PC-9 (cell line): ENCODE measurements at places on chromosomes 2 and 18. TPM values are rescaled to one million over a fixed set of nuclear protein-coding genes. Genes with fewer than 3 reads are reported as not detected.

PDE11A gene
- total RNA-seq: 1.1 and 1.4 TPM in 2 replicates

GRCh38 chr18:61368001-61368400 lies 34.8 kb downstream of the CDH20 start:
- DNase-seq: no peak
- no peaks in the 10 kb centered on the region for H3K4me1 ChIP-seq
- H3K27me3 ChIP-seq: no peaks in the 10 kb centered on the region
- no peak overlapping the region for H3K27ac ChIP-seq
- H3K36me3 ChIP-seq: no peaks in the 10 kb centered on the region

DNA sequence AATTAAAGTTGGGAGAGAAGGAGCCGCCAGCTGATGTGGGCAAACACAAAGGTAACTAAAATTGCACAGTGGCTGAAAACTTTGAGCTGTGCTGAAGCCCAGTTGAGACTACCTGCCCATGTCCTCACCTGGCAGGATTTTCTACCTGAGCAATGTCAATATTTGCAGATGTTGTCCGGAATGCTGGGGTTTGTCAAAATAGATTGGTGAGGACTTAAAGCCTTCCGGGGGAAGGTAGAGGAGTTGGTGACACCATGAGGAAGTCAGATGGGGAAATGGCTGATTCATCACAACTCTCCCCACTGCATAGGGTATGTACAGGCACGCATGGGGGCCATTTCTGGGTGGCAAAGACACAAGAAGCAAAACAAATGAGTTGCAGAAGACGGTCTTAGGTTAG lies 114.9 kb downstream of the ALK start:
- no peaks in the 10 kb centered on the region for H3K4me1 ChIP-seq
- H3K27me3 ChIP-seq: peaks cover 36% of the 10 kb centered on the region; the same call in 1 of the 2 replicates
- H3K27ac ChIP-seq: no peak overlapping the region
- DNase-seq: no peak

DNA sequence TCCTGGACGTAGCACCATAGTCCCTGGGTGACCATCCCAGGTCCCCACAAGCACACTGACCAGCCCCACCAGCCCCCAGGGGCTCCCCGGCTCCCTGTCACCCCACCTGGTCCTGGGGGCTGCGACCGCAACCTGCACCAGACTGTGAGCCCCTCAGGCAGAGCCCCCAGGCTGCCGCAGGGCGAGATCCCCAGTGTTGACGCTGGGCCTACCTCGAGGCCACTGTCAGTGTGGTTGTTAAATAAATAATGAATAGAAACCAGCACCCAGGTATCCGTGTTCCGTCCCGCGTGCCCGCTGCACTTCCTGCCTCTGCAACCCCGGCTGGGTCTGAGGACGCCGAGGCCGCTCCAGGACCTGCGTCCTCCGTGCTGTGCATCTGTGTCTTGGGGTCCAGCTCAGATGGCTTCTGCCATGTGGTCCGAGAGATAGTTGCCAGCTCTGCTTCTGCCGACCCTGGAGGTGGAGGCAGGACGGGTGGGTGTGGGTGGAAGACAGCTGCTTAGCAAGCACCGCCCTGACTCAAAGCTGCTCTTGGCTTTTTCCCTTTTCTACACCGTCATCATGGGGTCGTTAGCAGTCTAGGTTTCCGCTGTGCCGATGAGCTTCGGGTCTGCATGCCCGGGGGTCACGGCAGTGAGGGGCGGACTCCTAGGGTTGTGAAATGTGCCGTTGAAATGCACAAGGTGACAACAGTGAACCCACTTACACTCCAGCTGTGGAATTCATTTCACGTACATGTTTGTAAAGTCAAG lies 74.2 kb downstream of the NFATC1 start:
- no peak overlapping the region for H3K4me3 ChIP-seq
- no peak for DNase-seq
- peaks cover 9% of the 10 kb centered on the region; the same call in 1 of the 2 replicates for H3K27me3 ChIP-seq
- H3K4me1 ChIP-seq: no peaks in the 10 kb centered on the region

GRHL1 gene
- 8.6 and 10.6 TPM in 2 replicates for total RNA-seq

DNA sequence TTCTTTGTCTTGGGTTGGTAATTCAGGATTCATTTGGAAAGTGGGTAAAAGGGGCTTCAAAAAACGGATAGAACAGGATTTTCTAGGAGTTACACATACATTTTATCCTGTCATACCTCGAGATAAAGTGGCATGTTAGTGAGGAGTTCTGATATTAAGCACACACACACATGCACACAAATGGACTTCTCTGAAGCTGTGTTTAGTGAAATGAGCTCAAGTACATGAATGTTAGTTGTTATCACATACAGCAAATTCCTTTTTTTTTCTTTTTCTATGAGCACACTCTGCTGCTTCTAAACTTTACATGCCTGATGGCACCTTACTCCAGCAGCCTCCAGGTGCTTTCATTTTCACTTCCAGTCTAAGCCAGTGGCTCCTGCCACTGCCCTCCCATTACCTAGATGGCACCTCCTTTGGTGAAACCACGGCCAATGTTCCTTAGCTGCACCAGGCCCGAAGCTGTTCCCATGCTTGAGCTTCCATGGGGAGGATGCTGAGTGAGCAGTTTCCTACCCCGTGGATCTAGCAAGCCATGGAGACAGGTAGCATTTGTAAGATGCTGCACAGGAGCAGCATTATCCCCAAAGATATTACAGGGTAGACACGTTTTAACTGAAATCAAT lies 49.7 kb downstream of the STAT1 start:
- DNase-seq: no peak
- H3K27ac ChIP-seq: no peak overlapping the region
- 0 out of 2 replicates have a peak, but pooled peaks cover 3% of the 10 kb centered on the region for H3K36me3 ChIP-seq

DNA sequence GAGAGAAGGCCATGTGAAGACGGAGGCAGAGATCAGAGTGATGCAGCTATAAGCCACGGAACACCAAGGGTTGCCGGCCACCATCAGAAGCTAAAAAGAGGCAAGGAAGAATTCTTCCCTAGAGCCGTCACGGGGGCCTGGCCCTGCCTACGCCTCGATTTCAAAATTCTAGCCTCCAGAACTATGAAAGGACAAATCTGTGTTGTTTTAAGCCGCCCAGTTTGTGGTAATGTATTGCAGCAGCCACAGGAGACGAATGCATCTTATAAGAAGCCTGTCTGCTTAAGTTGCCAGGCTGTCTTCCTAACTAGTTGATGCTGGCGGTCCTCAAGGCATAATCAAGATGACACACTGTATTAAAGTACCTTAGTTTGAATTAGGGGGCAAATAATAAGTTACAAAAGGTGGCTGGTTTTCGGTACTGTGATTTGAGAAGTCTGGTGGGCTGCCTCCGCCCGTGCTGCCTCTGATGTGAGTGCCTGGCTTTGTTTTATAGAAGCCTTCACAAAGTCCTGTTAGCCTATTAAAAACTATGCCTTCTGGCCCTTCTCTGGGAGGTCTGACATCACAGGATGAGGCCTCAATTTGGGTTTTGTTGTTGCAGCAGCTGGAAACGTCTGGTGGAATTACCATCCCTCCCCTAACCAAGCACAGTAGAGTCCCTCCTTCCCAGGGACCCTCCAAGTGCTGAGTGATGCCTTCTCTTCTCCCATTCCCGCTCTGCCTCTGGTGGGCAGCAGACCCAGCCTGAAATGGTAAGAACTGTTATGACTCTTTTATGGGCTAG lies 53.6 kb downstream of the SRD5A2 start:
- DNase-seq: no peak
- H3K36me3 ChIP-seq: no peaks in the 10 kb centered on the region
- H3K27ac ChIP-seq: no peak overlapping the region
- H3K4me1 ChIP-seq: no peaks in the 10 kb centered on the region
- H3K27me3 ChIP-seq: no peaks in the 10 kb centered on the region

DNA sequence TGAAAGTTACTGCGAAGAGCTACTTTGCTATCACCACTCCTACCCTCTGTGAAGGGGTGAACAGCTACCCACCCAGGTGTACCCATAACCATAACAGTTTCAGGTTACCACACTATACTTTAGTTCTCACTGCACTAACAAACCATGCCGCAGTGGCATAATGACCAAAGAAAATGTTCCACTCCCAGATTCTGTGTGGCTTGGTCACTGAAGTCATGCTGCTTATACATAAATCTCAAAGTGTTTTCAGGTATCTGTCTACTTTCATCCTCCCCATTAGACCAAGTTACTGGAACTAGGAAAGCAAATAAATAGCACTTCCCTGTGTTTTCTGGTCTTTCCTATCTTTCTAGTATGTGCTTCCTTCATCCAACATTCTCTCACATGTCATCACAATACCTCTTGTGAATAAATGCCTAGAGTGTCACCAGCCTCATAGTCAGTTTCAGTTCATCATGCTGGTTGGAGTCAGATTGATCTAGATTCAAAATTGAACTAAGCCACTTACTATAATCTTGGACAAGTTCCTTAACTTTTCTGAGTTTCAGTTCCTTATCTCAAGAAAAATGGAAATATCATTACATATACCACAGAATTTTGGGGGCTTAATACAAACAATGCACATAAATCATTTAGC lies 293.6 kb downstream of the FSIP2 start:
- DNase-seq: no peak

GRCh38 chr18:69708844-69709243 lies 238.8 kb downstream of the CD226 start:
- H3K27me3 ChIP-seq: no peaks in the 10 kb centered on the region
- DNase-seq: no peak
- H3K4me3 ChIP-seq: no peak overlapping the region
- no peaks in the 10 kb centered on the region for H3K36me3 ChIP-seq

DNA sequence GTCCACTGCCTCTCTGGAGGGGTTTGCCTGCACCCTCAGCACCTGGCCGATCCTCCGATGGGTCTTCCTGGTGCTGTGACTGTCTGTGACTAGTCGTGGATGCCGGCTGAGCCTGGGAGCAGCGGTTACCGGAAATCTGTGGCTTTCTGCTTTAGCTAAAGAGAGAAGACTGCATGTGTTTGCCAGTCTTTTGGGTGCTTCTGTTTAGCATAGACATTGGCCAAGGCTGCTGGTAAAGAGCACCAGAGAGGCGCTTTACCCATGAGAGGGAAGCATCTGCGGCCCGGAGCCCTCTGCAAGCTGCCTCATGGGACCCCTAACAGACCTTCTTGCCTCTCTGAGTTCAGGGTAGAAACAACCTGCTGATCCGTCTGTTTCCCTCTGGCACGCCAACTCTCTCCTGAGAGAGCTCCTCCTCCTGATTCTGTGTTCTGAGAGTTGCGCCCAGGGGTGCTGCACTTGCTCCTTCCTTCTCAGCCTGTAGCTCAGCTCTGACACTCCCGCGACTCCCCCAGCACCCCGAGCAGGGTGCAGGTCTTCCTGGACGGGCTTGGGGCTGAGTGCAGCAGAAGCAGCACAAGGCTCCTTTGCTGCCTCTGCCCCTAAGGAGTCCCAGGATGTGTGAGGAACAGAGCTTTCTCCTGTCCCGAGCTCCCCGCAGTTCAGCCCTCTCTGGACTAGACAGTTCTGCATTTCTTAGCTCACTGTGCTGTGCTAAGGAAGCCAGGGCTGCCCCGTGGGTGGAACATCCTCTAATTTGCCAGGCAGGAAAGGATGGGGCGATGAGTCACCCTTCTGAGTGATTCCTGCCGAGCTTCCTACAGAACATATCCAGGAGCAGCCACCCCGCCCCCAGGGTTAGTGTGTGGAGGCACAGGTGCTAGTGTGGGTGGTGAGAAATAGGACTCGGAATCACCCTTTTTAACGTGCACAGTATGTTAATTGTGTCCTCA lies 203.2 kb downstream of the SH3RF3 start:
- H3K27ac ChIP-seq: peak overlapping the region; percentile 46
- H3K27me3 ChIP-seq: no peaks in the 10 kb centered on the region
- DNase-seq: peak; percentile 79
- peaks cover 36% of the 10 kb centered on the region for H3K4me1 ChIP-seq
- peak overlapping the region; percentile 51 for H3K4me3 ChIP-seq
- H3K36me3 ChIP-seq: no peaks in the 10 kb centered on the region

OSR1 gene
- 6.4 and 6.9 TPM in 2 replicates for total RNA-seq

DNA sequence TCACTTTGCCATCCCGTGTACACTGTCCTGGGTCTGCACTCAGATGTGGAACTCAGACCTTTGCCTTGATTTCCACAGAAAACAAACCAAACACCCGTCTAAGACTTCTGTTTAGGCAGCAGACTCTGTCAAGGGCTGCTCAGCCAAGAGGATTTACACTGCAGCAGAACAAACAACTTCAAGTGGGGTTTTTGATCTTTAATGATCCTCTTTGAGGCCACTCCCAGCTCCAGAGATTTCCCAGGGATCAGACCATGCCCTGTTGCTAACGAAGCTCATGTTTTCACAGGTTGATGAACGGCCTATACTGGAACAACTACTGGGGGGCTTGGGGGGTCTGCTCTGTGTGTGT lies 52.5 kb upstream of the LGALSL start:
- H3K27me3 ChIP-seq: no peaks in the 10 kb centered on the region
- no peaks in the 10 kb centered on the region for H3K36me3 ChIP-seq
- DNase-seq: peak; percentile 80
- H3K4me1 ChIP-seq: peaks cover 56% of the 10 kb centered on the region

CDK15 gene
- not detected in 2 replicates for total RNA-seq

GRCh38 chr2:67561457-67561965 lies 164.4 kb downstream of the ETAA1 start:
- H3K27me3 ChIP-seq: no peaks in the 10 kb centered on the region
- no peak overlapping the region for H3K27ac ChIP-seq
- no peaks in the 10 kb centered on the region for H3K36me3 ChIP-seq
- no peak for DNase-seq

DNA sequence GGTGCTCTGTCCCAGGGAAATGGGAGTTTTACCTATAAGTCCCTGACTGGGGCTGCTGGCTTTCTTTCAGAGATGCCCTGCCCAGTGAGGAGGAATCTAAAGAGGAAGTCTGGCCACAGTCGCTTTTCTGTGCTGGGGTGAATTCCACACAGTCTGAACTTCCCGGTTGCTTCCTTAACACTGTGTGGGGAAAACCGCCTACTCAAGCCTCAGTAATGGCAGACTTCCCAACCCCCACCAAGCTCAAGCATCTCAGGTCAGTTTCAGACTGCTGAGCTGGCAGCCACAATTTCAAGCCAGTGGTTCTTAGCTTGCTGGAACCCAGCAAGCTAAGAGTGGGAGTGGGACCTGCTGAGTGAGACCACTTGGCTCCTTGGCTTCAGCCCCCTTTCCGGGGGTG lies 54.9 kb downstream of the NUP35 start:
- H3K4me1 ChIP-seq: no peaks in the 10 kb centered on the region
- no peaks in the 10 kb centered on the region for H3K27me3 ChIP-seq
- DNase-seq: no peak
- H3K36me3 ChIP-seq: peaks cover 21% of the 10 kb centered on the region
- no peak overlapping the region for H3K4me3 ChIP-seq

DNA sequence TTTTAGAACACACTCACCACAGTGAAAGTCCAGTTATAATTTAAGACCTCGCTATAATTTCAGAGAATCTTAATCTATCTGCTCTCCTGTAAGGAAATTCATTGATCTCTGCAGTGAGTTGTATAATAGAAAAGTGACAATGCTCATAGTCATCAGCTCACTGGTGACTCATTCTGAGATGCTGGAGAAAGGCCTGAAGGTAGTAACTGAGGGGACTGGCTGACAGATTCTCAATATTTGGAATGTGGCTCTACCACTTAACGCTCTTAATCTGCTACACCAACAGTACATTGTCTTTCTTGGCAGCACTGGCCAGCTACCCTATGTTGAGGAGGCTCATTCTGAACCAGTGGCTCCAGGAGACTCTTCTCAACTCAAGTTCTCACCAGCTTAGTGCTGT lies 246.1 kb downstream of the RPRM start:
- H3K27me3 ChIP-seq: no peaks in the 10 kb centered on the region
- H3K36me3 ChIP-seq: no peaks in the 10 kb centered on the region
- peak; percentile 39 for DNase-seq
- H3K4me3 ChIP-seq: no peak overlapping the region
- no peaks in the 10 kb centered on the region for H3K4me1 ChIP-seq
